ENCODE measurements at places on chromosomes 12 and 14.

DNA sequence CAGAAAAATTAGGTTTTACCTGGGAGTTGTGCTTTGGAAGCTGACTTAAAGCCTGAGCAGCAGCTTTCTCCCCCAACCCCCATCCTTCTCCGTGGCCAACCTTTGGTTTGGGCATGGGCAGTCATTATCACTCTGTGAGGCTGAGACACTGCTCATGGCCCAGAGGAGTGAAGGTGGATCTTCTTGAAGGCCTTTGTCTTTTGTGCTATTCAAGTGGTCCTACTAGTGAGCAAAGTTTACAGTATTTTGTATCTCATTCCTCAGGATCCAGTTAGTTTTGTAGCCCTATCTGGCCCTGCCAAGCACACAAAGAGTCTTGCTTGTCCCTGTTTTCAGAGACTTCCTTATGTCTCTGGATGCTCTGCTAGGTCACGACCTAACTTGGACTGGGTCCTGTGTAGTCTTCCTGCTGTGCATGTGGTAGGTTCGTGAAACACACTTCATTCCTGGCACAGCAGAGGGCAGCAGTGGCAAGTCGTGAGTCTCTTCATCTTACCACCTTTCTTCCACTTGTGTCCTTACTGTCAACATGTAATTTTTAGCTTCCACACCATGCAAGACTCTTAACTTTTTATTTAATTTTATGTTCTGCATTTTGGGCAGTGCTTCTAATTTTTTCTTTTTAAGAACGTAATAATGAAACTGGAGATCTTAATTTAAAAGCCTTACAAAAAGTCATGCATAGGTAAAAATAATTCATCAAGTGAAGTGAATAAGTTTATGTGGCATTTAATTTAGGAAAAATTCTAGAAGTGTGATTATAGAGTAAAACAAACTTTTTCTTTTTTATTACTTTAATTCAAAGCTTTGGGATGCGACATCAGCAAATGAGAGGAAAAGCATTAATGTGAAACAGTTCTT is 53.7 kb downstream of the APAF1 start:
- no peak for DNase-seq

DNA sequence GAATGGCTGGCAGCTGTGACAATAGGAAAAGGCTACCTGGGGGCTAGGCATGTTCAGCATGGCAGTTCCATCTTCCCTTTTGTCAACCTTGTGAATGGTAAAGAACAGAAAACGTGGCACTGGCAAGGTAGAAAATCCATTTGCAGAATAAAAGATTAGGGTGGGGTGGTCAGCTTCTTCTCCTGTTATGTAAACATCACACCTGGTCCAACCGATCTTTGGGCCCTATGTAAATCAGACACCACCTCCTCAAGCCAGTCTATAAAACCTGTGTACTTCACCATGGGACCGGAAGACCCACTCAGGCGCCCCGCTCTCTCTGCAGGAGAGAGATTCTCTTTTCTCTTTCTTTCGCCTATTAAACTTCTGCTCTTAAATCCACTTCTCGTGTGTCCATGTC is 19.6 kb upstream of the TMEM30B start:
- DNase-seq = no peak

DNA sequence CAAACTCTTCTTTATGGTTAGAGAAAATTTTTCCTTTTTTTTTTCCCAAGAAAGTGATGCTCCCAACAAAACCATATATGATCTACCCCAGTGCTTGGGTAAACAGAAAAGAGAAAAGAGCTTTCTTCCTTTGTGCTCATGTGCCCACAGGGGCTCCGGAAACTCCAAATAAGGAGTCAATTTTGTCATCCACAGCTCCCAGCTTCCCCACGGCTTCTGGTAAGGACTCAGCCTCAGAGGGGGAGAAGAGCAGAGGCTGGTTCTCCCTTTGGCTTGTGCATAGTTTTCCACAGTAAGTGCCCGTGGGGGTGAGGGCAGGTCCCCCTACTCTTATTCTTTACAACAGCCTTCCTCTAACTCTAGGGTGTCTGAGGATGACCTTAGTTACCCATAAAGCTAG is 13.3 kb upstream of the RGS6 start:
- no peak for DNase-seq

DNA sequence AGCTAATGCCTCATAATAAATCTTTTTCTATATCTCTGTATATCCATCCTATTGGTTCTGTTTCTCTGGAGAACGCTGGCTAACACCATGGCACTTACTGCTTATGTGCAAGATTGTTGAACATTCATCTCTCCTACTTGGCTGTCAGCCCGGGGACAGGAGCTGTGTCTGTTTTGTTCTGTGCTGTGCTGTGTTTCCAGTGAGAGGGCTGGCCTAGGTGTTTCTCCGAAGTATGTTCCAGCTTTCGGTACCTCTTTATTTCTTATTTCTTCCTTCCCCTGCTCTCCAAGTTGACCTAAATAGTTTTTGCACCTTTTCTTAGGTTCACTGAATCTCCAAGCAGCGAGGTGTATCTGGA is 18.8 kb upstream of the NR4A1 start:
- DNase-seq = no peak

- DNase-seq = peak; percentile 65
Observed at GRCh38 chr14:103522649-103523574, at the start of gene CKB. TSS of gene CKB (minus strand) at chr14:103522830. CDS start at chr14:103522493, 337 bp downstream.

Data from inflammatory macrophage treated with lipopolysaccharide for 4 hours (primary cell).